Activated T-cell treated with anti-CD3 and anti-CD28 coated beads, Interleukin-2, amount 50 U/mL, for 48 hours (primary cell): ENCODE measurements at places on chromosomes 3 and 15.

DNA sequence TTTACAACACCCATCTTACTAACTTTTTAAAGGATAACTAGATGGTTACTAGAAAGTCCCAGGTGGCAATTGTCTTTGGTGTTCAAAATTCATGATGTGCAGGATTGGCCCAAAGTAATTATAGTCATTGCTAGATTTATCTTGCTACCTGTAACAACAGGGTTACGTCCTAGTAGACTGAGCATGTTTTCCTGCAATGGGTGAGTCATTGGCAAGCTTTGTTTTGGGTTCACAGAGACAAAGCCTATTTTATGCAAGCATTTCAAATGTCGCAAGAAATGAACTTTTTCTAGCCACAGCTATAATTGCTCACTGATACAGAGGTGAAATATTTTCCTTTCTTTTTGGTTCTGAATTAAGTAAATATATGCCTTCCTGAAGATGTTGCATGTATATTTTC is 267.6 kb downstream of the AGBL1 start:
- no peak for DNase-seq

DNA sequence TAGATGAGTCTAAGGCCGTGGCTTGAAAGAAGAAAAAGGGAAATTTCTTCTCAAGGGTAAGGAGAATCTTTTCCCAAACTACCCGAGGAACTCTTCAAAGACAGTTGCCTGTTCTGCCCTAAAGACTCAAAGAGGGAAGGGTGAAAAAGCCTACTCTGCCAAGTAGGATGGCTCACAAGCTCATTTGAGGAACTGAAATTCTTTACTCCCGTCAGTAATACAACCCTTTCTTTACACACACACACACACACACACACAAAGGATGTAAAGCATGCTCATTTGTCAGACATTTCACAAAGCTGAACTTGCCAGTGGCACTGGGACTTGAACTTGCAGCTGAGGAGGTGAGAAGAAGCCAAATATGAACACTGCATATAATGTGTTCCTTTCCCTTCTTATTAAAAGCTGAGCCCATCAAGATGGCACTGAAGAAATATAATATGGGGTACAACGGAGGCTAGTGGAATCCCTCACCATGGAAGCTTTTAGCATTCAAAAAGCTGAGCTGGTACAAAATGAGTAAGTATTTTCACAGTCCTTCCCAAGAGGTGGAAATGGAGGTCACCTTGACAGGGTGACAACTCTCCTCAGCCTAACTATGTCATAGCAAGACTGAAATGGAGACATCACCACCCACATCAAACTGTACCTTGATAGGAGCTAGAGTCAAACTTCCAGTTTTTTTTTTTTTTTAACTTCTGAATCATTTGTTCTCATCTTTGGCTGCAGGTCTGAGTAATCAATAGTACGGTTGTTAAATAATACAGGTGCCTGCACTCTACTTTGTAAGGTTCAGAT is 57.6 kb downstream of the TAFA4 start:
- DNase-seq = no peak

- no peak for DNase-seq
Observed at GRCh38 chr15:101105059-101105891, 146.6 kb downstream of the CHSY1 start.

DNA sequence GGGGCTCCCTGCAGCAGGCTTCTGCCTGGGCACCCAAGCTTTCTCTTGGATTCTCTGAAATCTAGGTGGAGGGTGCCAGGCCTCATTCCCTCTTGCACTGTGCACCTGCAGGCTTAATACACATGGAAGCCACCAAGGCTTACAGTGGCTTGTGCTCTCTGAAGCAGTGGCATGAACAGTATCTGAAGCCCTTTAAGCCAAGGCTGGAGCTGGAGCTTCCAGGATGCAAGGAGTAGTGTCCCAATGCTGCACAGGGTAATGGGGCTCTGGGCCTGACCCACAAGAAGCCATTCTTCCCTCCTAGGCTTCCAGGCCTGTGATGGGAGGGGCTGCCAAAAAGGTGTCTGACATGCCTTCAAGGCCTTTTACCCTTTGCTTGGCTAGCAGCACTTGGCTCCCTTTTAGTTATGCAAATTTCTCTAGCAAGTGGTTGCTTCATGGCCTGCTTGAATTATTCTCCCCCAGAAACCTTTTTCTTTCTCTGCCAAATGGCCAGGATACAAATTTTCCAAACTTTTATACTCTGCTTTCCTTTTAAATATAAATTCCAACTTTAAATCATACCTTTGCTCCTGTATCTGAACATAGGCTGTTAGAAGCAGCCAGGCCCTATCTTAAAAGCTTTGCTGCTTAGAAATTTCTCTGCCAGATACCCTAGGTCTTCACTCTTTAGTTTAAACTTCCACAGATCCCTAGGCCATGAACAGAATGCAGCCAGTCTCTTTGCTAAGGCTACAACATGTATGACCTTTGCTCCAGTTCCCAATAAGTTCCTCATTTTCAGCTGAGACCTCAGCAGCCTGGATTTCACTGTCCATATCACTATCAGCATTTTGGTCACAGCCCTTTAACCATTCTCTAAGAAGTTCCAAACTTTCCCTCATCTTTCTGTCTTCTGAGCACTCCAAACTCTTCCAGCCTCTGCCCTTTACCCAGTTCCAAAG is 201.1 kb upstream of the LRRFIP2 start:
- DNase-seq = no peak

DNA sequence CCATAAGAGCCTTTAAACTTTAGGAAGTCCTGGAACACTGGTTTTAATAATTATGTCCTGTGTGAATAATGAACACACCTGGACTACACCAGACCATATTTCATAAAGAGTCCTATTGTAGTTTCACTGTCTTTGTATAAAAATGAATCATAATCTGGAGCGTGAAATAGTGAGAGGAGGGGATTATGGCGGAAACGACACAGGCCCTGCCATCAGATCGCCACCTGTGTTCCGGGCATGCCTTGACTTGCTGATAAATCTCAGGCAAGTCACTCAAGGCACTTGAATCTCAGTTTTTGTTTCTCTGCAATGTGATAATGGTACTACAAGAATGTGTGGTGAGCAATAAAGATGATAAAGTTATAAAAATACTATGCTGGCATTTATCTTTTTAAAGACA is 995.5 kb downstream of the MCTP2 start:
- DNase-seq = no peak

DNA sequence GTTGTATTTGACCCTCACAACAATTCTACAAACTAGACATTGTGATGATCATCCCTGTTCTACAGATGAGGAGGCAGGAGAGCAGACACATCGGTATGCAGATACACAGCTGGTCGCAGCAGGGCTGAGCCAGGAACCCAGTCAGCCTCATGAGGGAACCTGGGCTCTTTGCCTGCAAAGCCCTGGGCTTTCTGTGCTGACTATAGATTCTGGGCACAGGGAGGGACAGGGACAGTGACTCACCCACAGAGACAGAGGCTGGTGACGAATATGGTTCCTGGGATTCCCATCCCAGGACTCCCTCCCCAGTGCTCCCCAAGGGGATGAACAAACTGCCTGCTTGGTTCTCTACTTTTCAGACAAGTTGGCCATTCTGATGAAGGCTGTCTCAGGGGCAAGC is 3.8 kb upstream of the CAMP start:
- DNase-seq = no peak

DNA sequence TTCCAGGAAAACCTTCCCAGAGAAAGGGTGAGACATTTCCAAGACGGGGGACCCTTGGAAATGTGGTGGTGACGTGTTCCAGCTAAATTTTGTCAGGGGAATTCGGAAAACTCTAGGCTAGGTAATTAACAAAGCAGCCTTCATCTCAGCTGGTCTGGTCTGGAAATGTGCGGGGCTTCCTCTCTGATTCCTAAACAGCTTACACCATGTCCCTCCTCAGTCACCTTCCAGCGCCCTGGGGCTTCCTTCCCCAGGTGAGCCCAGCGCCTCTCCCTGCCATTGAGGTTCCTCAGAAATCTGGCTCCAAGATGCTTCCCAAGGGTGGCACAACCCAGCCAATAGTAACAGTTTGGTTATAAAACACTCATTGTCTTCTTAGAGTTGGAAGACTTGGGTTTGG is 571 bp downstream of the ACAD9 start:
- peak; percentile 28 for DNase-seq

DNA sequence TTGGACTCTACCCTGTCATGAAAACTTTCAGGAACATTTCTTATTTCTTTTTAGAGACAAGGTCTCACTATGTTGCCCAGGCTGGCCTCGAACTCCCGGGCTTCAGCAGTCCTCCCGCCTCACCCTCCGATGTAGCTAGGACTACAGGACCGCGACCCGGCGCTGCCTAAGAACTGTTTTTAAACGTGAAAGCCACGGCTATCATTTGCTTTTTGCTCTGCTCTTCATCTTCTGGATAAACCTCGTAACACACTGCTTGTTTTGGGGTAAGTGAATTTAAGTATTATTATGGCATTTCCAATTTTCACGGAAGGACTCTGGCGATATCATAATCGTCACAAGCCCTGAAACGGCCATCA is 14.3 kb upstream of the CCNL1 start:
- peak; percentile 43 for DNase-seq

DNA sequence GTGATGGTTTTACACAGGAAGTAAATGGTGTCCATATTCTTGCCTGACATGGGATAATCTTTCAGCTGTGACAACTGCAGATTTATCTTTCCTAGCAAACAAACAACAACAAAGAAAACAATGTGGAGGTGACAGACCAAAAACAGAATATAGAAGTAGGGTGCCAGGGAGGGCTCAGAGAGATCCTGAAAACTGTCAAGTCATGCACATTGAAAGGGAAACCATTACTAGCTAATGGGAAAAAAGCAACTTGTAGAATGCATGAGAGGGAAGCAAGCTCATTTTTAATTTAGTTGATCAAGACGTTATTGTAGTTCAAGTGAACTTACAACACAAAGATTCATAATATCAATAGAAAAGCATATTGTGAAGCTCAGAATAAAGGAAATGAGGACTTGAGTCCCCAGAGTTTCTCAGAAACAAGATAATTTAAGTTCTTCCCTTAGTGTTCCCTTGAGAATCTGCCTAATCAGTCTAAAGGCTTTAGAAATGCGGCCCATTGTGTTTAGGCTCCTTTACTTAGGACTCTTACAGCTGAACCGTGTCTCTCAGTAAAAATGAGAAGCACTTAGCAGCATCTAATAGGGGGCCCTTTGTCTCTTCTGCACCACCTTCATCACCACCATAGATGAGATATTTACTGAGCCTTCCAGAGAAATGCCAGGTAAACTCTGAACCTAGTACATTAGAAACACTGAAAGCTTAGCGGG is 115.6 kb upstream of the CADPS start:
- DNase-seq = no peak

DNA sequence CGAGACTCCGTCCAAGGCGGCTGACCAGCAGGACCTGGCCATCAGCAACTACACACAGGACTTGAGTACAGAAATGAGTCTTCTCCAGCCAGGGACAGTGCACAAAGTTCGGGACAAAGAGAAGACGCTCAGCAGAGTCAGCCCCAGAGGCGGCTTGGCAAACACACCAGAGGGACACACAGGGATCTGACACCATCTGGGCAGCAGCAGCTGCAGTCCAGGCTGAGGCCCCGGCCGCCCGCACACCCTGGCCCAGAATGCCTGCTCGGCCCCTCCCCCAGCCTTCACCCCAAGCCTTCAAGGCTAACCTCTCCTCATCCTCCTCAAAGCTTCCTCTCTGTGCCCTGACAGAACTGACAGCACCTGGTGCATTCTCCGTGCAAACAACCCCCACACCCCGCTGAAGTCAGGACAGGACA is 61.1 kb downstream of the XXYLT1 start:
- no peak for DNase-seq

DNA sequence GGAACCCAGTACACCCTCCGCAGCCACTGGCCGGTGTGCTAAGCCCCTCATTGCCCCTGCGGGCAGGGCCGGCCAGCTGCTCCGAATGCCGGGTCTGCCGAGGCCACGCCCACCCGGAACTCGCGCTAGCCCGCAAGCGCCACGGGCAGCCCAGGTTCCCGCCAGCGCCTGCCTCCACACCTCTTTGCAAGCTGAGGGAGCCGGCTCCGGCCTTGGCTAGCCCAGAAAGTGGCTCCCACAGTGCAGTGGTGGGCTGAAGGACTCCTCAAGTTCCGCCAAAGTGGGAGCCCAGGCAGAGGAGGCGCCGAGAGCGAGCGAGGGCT is 81.4 kb upstream of the BCHE start:
- no peak for DNase-seq

GRCh38 chr3:27428446-27428845 is 55.7 kb downstream of the SLC4A7 start:
- DNase-seq = no peak

DNA sequence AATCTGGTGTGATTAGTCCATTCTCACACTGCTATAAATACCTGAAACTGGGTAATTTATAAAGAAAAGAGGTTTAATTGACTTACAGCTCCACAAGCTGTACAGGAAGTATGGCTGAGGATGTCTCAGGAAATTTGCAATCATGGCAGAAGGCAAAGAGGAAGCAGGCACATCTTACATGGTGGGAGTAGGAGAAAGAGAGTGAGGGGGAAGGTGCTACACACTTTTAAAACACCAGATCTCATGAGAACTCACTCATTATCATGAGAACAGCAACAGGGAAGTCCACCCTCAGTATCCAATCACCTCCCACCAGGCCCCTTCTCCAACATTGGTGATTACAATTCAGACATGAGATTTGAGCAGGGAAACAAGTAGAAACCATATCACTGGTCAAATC is 24.0 kb upstream of the ACP3 start:
- DNase-seq = no peak

- no peak for DNase-seq
Observed at GRCh38 chr15:101510212-101511197, 21.0 kb upstream of the PCSK6 start.

DNA sequence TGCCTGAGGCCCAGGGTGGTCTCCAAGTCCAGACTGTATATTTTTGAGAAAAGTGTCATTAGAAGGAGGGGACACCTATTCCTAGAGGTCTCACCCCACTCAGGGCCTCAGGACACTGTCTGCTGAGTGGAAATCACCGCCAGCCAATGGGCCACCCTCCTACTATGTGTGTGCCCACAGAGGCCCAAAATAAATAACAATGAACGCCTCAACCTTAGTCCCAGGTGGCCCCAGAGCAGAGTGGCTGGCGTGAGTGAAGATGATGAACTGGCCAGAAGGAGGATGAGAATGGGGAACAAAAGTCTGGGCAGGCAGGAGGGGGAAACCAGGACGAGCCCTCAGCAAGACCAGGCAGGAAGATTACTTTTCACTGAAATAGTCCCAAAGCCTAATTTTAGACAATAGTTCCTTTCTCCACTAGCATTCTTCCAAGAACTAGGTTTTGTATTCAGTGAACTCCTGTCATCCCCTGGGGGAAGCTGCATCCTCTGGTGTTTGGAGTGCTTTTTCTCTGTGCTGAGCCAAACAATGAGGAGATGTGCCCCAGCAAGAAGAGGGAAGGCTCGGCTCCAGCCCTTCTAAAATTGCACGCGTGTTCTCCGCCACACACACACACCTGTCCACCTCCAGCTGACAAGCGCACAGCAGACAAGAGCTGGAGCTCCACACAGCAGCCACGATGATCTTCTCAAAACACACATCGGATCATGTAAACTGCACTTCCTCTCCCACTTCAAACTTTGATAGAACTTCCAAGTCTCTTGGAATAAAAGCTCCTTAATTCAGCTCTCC is 72.2 kb downstream of the ADCY5 start:
- DNase-seq = no peak

DNA sequence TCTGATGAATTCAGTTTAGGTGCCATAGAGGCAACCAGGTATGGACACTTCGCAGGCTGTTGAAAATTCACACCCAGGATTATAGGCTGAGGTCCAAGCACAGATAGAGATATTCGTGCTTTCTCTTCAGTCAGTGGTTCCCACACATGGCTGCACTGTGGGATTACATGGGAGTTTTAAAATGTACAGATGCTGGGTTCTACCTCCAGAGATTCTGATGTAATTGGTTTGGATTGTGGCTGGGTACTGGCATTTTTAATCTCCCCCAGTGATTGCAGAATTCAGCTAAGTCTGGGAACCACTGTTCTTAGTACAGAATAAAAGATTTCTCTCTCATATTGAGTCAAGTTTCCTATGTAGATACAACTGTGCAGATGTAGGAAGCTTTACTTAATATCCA is 91.6 kb downstream of the FOXB1 start:
- DNase-seq = no peak
